ENCODE measurements at places on chromosomes 11 and 22. TPM values are rescaled to one million over a fixed set of nuclear protein-coding genes. Genes with fewer than 3 reads are reported as not detected.

DNA sequence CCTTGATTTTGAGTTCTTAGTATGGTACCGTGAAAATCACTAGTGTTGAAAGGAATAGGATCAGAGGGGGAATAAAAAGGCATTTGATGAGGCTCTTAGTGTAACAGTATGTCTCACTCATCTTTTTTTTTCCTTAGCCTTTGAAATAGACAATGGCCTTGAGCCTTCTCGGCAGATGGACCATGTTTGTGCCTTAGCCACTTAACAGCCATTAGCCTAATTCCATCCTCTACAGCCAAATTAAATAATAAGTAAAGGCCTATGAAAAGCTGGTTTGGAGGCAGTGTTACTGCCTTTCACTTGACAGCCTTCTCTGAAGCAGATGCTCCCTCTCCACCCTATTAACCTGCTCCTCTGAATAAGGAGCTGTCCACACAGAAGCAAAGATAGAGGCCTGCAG is 580.7 kb downstream of the NTM start:
- no peak for DNase-seq

DNA sequence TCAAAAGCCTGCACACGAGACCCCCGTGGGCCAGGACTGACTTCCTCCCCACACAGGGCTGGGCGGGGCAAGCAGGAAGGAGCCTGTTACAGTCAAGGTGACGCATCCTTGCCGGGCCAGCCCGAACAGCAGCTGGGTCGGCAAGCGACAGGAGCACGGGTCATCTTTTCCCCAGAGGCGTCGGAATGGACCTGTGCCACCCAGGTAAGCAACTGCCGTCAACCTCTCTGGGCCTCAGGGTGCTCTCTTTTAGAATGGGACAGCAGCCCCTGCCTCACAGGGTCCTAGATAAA is at the start of gene CYTH4:
Gene CYTH4 (plus strand): TSS at position 124 of the 293 bp plus-strand sequence. CDS start 62 bp downstream, at position 186.
- no peak for DNase-seq

DNA sequence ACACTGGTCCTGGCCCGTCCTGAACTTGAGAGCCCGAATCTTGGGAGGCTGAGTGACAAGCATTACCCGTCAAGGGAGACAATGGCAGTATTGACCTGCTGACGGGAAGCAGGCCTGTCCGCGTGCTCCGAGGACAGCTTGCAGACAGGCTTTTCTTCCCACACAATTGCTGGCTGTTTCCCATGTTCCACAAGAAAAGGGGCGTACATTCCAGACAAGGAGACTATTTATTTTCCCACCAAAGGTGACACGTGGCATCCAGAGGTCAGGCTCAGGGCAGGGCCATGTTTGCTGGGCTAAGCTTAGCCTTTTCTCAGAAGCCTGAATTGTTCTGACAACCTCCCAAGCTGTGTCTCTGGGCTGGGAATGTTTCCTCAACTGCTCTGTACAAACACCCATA is 86.9 kb upstream of the SPON1 start:
- DNase-seq = no peak

DNA sequence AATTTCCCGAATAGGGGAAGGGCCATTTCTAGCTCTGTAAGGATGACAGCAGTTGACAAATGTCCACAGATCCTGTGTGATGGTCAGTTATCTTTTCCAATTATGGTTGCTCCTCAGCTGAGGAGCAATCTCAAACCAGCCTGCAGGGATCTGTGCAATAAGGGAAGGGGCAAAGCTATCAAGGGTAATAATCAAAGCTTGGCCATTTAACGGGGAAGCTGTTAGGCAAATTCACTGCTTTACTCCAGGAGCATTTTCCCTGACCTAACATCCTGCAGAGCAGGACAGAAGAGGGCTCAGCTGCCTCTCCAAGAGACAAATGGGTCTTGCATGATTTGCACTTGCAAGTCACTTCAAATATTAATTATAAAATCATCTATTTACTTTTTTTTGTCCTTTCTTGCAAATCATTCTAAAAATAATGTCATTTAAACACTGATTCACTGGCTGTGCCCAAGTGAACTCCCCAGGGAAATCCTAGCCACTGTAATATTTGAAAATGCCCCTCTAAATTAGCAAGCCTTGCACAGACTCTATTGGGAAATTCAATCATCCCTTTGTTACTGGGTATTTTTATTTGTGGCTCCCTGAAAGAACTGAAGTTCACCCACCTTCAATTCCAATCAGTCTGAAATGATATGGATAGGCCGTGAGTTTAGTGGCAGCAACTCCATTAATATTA is 1256.7 kb downstream of the LRRC4C start:
- no peak for DNase-seq

DNA sequence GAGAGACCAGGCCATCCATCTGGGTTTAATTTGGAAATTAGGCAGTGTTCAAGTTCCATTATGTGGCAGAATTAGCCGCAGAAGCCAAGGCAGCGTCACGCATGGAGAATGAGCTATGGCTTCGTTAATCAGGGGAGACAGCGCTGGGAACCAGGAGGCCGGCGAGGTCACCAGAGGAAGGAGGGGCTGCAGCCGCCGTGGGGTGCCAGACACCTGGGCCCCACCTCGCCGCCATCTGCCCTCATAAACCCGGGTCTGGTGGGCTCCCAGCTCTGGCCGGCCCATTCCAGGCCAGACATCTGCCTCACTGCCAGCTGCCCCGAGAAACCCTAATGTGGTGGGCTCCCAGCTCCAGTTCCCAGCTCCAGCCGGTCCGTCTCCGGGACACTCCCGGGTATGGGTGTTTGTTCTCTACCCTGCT is 676.9 kb downstream of the BRD1 start:
- no peak for DNase-seq

The MICALL1 gene
- total RNA-seq = 12.2 TPM

The PARVG gene
- not detected for total RNA-seq

The TMEM151A gene
- total RNA-seq = not detected

Data from IMR-90 (cell line).